ENCODE measurements at places on chromosomes 3 and 15. TPM values are rescaled to one million over a fixed set of nuclear protein-coding genes. Genes with fewer than 3 reads are reported as not detected.

TRAIP gene
- total RNA-seq, result 18.1 TPM

GRCh38 chr15:62807539-62808130 is 234.9 kb upstream of the TPM1 start:
- DNase-seq, result no peak

- no peak for DNase-seq
Measured at GRCh38 chr3:23659840-23660430, 145.8 kb upstream of the UBE2E1 start.

- no peak for DNase-seq
Measured at GRCh38 chr3:184148076-184148475, 7.1 kb upstream of the DVL3 start.

GRCh38 chr15:29821416-29822099 is 710 bp downstream of the TJP1 start:
- DNase-seq, result peak; percentile 83

- no peak for DNase-seq
Measured at GRCh38 chr3:124422805-124423204, 307.4 kb upstream of the UMPS start.

GRCh38 chr3:25084016-25084415 is 344.0 kb upstream of the RARB start:
- no peak for DNase-seq
